CD4-positive, alpha-beta T cell treated with Interleukin-2 at 100 ng/mL for 4 hours (primary cell): ENCODE measurements at places on chromosomes 6 and 20.

GRCh38 chr6:72865467-72865866 lies 243.6 kb downstream of the KCNQ5 start:
- no peak for DNase-seq

- no peak for DNase-seq
These were observed 705.5 kb upstream of the MAN1A1 start for GRCh38 chr6:120055071-120055470.

DNA sequence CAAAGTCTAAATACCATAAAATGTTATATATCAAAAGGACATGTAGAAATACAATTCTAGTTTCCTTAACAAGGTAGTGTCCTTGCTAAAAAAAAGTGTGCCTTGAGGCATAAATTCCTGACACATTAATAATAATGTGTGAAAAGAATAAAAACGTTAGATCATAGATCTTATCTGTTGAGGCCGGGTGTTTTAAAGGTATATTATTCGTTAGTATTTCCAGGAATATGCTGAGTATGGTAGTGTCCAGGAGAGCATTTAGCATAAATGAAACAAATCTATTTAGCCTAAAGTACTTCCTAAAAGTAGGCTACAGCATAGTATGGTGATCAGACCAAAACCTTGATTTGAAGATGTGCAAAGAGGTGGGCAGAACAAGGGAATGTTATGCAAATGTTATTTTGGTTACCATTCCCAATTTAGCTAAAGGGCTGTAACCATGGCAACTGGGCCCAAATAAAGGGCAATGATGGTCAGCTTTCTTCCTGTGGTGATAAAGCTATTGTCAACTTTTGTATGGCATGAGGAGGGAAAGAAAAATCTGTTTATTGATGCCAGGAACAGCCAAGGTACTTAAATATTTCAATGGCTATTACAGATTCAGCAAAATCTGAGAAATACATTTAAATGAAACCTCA lies 18.9 kb downstream of the MKKS start:
- DNase-seq: no peak

GRCh38 chr20:23029324-23029723 lies 5.8 kb upstream of the SSTR4 start:
- DNase-seq: no peak

- no peak for DNase-seq
These were observed 199.7 kb downstream of the SOD2 start for GRCh38 chr6:159493231-159493897.

DNA sequence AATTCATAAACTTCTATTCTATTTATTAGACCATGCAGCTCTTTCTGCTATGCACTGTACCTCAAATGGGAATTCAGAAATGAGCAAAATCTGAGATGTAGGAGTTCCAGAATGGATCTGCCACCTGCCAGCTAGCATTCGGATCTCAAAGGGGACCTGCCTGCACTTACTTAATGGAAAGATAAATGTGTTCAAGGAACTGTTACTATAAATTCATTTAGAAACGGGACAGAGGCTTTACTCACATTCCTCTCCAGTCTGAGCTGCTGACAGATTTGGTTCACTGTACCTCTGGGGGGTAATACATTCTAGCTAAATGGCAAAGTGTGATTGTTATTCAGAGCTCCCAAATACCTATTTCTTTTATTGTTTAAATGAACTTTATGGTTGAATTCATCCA lies 384.1 kb downstream of the GRIK2 start:
- no peak for DNase-seq

DNA sequence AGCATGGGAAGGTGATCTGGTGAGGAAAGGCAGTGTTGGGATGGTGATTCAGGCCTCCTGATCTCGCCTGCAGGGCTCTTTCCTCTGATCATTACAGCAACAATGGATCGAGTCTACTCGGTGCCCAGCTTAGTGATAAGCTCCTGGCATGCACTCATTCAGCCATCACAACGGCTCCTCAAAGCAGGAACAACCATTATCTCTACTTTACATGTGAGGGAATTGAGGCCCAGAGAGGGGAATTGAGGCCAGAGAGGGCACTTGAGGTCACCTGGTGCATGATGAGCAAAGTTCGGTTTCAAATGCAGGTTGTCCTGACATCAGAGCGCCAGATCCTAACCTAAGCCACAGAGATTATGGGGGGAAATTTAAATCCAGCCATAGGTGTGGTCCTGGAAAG lies 42.0 kb upstream of the BPIFA2 start:
- DNase-seq: no peak

GRCh38 chr20:6756693-6757595 lies 10.5 kb upstream of the BMP2 start:
- DNase-seq: no peak
